ENCODE measurements at places on chromosomes 2 and 18.

GRCh38 chr2:224210286-224211180 lies 171.4 kb upstream of the SERPINE2 start:
- DNase-seq, result no peak

GRCh38 chr18:811892-812375 lies at the start of gene YES1:
YES1 (minus strand) TSS chr18:812242; CDS start chr18:756827, 55,415 bp downstream.
- DNase-seq, result peak; percentile 40

DNA sequence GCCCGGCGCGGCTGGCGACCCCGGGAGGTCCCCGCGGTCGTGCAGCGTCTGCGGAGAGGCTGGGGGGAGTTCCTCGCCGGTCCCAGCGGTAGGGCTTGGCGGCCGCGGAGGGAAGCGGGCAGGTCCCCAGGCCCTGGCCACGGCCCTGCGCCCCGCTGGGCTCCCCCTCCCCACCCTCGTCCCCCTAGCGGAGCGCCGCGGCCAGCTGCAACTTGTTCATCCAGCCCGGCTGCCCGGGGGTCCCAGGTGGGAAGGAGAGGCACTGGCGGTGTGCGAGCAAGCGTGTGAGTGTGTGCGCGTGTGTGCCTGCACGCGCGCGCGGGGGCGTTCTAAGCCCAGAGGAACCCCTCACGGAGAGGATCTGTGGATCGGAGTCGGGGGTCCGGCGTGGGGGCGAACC lies 1.3 kb downstream of the PTPRM start:
- DNase-seq, result no peak

- no peak for DNase-seq
Measured at GRCh38 chr2:25063876-25064660, 22.2 kb downstream of the EFR3B start.

DNA sequence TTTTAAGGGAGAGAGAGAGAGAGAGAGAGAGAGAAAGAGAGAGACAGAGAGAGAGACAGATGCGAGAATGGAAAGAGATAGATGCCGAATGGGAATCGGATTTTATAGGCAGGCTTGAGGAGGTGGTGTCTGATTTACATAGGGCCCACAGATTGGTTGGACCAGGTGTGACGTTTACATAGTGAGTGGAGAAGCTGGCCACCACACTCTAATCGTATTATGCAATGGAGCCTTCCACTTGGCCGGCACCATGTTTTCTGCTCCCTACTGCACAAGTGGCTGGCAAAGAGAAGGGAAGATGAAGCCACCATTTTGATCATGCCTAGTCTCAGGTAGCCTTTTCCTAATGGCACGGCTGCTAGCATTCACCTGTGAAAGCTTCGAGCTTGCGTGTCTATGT lies 33.9 kb downstream of the CD8B2 start:
- no peak for DNase-seq

DNA sequence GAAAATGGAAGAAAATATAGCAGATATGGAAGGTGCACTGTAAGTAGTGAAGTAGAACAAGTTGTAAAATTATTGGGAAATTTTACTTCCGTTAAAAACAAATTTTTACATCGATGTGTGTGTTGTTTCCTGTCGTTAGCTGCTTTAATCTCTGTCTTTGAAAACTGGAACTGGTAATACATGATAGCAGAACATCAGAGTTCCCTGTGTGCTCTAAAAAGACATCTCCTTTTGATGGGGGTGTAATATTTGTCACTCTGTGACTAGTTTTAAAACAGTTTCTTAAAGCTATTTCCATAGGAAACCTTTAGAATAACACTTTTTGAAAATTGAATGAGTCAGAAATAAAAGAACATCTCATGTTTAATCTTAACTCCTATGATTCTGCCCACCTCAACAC lies 43.5 kb downstream of the COX7A2L start:
- DNase-seq, result no peak

DNA sequence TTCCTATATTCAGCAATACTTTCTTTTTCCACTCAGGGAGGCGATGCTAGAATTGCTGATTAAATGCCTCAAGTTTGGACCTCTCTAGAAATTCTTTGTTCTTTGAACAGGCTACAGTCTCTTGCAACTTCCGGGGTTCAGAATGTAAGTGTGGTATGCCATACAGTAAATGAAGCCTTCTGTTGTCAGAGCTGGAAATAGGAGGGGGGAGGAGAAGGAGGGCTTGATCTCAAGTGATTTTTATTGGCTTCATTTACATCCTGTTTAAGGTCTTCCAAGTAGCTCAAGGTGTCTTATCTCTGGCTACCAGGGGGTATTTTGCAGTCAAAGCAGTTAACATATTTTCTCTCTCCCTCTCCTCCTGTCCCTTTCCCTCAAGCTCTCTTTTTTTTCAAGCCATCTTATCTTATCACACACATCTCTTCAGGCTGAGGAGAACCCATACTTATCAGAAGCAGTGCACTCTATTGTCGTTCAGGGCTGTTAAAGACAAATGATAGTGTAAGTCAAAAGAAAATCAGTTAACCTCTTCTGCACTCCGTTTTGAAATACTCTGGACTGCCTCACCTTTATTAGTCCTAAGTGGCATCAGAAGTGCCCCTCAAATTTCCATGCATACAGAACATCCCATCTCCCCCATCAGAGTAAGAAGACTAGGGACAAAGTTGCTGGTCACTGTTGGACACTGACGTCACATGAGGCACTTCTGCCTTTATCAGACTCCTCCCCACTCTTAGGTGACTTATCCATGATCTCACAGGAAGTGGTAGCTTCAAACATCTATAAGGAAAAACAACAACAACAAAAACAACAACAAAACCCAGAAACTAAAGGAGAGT lies 112.2 kb downstream of the ZNF521 start:
- DNase-seq, result no peak
